GM12892 (cell line): ENCODE measurements at places on chromosomes 5 and 9.
A peak's percentile ranks its signal among the peaks of the same experiment; 100 is the strongest.

GRCh38 chr5:156552855-156553358 lies 225.9 kb downstream of the SGCD start:
- DNase-seq = no peak

GRCh38 chr5:107726896-107727295 lies 56.2 kb upstream of the EFNA5 start:
- DNase-seq = no peak

GRCh38 chr9:75889577-75889976 lies 896 bp upstream of the PCSK5 start:
- no peak for DNase-seq

DNA sequence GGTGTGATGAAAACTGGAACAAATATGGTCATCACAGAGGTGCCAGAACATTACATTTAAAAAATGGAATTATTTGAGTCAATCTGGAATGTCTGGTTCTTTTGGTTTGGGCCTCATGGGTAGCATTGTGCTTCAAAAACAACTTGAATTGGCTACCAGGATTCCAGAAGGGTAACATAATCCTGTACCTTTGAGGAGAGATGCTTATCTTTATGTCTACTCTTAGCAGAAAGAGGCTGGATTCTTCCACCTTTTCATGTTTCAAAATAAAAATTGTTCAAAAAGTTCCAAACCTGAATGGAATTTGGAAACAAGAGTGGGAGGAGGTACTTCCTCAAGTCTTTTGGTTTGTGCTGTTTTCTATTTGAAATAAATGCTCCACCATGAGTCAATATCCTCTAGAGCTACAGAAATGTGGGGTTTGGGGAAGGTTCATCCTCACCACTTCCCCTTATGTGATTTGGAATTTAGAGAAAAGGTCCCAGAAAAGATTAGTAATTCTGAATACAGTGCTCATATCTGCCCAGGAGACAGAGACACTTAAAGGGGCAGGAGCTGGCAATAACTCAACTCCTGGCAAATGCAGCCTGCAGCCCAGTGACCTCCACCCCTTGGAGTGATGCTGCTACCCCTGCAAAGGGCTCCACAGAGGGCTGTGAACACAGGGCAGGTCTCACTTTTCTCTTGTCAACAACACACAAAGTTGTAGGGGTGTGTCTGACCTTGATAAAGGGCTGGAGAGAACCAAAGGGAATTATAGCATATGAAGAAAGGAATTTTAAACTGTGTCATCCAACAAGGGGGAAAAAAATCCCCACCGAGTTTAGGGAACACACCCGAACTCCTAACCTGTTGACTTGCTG lies 272.8 kb downstream of the CWC27 start:
- no peak for DNase-seq

DNA sequence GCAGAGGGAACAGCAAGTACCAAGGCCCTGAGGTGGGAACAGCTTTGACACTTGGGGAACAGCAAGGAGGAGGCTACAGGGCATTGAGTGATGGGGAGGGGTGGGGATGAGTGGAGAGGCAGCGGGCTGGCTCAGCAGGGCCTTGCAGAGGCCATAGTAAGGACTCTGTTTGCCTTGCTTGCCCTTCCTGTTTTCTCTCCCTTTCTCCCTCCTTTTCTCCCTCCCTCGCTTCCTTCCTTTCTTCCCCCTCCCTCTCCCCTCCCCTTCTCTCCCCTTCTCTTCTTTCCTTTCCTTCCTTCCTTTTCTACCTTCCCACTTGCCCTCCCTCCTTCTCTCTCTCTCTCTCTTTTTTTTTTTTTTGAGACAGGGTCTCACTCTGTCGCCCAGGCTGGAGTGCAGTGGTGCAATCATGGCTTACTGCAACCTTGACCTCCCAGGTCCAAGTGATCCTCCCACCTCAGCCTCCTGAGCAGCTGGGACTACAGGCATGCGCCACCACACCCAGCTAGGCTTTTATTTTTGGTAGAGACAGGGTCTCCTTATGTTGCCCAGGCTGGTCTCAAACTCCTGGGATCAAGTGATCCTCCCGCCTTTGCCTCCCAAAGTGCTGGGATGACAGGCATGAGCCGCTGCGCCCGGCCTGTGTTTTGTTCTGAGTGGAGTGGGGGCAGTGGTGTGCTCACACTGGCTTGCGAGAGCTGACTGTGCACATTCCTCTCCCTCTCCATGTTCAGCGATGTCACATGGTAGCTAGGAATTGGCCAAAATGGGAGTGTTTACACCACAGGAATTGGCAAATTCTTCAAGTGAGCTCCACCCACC lies 17.1 kb downstream of the IER5L start:
- DNase-seq = no peak

GRCh38 chr5:40714001-40714400 lies 34.3 kb downstream of the PTGER4 start:
- no peak for DNase-seq

DNA sequence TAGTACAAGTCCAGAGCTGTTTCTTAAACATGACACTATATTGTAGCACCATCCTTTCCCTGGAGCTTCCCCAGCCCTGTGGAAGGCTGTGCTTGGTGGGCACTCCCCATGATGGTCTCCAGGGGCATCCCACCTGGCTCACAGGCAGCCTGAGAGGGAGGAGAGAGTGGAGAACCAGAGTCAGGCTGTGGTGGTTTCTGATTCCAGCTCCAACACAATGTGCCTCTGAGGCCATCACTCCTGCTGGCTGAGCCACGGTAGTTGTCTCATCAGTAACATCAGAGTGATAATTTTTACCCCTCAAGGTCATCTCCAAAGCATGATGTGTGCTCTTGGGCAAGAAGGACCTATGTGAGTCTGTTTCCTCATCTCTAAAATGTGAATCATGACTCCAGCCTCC lies 398.0 kb downstream of the CDK5RAP2 start:
- no peak for DNase-seq

DNA sequence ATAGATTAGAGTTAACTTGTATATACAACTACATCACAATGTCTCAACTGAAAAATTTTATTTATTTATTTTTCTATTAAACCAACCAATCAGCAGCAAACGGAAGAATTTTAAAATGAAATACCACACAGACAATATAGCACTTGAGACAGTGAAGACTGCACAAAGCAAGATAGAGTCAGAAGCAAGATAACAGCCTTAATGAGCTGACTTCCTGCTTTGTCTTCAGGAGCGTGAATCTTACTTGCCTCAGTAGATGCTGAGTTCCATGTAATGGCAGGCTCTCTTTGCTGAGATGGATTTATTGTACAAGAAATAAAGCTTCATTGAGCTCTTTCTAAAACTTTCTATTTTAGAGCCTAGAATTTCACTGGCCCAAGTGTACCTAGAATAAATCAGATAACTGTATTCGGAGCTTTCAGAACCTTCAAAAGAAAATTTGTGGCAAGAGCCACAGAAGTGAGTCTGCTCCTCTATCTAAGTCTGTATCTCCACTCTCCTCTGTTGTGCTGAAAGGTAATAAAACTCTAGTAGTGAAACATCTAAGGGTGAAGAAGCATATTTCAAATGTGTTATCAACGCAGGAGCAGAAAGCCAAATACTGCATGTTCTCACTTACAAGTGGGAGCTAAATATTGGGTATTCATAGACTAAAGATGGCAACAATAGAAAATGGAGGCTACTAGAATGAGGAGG lies 83.3 kb upstream of the ANKRD55 start:
- DNase-seq = no peak

GRCh38 chr5:152142840-152143469 lies 218.3 kb upstream of the GLRA1 start:
- DNase-seq = peak; percentile 19

GRCh38 chr5:138900281-138900965 lies 25.3 kb upstream of the LRRTM2 start:
- DNase-seq = no peak

- no peak for DNase-seq
Observed at GRCh38 chr5:154274828-154275185, 84.3 kb downstream of the GALNT10 start.

- DNase-seq = no peak
Observed at GRCh38 chr9:68515326-68516017, 25.2 kb downstream of the TMEM252 start.

DNA sequence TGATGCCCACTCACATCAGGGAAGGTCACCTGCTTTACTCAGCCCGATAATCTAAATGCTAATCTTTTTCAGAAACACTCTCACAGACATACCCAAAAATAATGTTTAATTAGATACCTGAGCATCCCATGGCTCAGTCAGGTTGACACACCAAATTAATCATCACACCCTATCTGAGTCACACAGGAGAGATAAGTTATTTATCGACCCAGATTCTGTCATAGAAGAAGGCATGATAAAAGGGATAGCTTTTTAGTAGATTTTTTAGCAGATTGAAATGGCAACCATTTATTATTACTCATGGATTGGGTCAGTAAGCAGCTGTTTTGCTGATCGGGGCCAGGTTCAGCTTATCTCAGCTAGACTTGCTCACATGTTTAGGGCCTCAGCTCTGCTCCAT lies 97.8 kb upstream of the TYRP1 start:
- DNase-seq = no peak

DNA sequence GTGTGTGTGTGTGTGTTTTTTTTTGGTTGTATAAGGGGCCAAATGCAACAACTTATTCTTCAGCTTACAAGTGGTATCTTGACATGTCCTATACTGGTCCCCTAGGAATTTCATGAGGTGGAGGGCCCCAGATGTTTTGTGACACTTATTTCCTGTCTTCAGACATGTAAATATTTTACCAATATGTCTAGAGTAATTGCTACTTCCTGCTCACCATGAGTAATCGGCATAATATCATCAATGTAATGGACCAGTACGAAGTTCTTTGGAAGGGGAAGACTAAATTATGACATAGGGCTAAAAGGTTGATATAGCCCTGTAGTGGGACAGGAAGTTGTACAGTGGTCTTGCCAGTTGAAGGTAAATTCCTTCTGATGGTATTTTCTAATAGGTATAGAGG lies 3.7 kb upstream of the OTULIN start:
- DNase-seq = no peak

GRCh38 chr9:109011231-109011671 lies 2.0 kb downstream of the CTNNAL1 start:
- no peak for DNase-seq

DNA sequence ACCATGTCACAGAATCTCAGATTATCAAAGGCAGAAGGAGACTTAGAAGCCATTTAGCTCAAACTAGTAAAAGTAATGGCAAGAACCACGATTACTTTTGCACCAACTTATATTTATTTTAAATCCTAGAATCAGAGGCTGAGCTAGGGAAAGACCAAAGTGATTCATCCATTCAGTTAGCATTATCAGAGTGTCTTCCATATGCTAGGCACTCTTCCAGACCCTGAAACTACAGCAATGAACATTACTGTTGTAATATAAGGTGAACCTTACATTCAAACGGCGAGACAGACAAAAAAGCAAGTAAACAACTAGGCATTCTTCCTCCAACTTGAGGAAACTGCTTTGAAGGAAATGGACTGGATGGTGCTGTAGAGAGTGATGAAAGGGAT lies 7.9 kb downstream of the PDE6A start:
- DNase-seq = no peak

GRCh38 chr9:136346927-136347465 lies 16.5 kb downstream of the DNLZ start:
- DNase-seq = no peak

DNA sequence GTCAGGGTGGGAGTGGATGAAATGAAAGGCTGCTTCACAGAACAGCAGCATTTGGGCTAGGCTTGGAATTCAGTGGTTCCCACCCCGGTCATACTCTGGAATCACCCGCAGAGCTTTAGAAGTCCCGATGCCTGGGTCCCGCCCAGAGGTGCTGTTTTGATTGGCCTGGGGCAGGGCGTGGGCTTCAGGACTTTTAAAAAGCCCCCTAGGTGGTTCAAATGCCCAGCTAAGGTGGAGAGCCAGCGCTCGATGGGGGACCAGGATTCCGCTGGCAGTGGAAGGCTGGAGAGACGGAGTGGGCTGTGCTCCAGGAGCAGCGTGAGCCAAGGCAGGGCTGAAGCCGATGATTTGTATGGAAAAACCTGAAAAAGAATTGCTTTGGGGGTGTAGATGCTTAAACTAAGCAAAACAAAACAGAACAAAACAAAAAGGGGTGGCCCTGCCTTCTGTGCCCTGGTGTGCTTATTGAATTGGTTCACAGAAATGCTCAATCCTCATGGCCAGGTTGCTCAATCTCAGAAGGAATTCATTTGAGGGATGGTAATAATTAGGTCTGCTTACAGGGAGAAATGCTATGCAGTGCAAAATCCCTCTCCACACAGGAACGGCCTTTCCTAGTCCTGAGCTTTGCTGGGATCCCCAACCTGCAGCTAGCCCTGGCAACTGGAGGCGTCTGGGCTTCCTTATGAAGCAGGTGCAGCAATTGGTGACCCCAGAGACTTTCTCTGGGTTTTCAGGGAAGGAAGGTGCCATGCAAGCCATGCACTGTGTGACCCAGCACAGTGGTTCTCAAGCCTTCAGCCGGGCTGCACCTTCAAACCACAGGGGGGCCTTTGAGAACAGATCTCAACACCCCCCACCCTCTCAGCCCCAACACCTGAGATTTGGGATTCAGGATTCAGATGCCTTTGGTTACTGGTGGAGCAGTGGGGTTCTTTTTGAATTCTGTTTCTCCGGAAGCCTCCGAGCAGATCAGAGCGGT lies 174.0 kb upstream of the ZNF618 start:
- DNase-seq = no peak

DNA sequence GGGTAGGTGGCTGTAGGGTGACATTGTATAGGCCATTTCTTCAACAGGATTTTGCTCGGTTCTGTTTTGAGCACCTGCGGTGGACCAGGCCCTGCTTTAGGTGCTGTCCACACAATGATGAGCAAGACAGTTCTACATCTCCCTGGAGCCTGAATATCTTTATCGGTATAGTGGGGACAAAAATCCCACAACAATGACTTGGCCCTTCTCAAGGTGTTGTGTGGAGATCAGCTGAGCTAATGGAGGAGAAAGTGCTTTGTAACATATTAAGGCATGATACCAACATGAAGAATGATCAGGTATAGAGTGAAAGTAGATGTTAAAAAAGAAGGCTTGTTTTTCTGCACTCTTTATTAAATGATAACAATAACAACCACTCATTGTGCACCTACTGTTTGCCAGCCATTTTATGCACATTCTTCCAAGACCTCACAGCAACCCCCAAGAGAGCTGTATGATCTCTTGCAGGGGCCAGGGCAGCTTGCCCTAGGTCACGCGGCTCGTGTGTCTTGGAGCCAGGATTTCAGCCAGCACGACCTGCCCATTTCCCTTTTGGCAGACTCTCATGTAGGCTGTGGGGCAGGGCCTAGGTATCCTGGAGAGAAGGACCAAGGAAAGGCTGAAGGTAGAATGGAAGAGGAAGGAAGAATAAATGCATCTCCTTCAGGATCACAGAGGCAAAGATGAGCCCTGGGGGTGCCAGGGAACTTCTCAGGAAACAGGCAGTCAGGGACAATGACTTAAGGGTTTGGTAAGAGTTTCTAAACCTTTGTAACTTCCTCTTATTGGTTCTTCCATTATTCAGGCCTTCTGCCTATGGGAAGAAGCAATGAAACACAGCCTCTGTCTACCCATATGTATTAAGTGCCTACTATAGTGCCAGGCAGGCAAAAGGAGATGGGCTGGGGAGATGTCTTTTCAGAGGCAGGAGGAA lies 50.0 kb upstream of the PPARGC1B start:
- DNase-seq = no peak
